Ecto neural progenitor cell (in vitro differentiated cells): ENCODE measurements at places on chromosomes 6 and 20.

DNA sequence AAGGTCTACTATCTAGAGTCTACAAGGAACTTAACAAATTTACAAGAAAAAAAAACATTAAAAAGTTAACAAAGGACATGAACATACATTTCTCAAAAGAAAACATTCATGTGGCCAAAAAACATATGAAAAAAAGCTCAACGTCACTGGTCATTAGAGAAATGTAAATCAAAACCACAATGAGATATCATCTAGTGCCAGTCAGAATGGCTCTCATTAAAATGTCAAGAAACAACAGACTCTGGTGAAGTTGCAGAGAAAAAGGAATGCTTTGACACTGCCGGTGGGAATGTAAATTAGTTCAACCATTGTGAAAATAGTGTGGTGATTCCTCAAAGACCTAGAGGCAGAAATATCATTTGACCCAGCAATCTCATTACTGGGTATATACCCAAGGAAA, 48.3 kb downstream of the OGFRL1 start:
- no peak for DNase-seq

DNA sequence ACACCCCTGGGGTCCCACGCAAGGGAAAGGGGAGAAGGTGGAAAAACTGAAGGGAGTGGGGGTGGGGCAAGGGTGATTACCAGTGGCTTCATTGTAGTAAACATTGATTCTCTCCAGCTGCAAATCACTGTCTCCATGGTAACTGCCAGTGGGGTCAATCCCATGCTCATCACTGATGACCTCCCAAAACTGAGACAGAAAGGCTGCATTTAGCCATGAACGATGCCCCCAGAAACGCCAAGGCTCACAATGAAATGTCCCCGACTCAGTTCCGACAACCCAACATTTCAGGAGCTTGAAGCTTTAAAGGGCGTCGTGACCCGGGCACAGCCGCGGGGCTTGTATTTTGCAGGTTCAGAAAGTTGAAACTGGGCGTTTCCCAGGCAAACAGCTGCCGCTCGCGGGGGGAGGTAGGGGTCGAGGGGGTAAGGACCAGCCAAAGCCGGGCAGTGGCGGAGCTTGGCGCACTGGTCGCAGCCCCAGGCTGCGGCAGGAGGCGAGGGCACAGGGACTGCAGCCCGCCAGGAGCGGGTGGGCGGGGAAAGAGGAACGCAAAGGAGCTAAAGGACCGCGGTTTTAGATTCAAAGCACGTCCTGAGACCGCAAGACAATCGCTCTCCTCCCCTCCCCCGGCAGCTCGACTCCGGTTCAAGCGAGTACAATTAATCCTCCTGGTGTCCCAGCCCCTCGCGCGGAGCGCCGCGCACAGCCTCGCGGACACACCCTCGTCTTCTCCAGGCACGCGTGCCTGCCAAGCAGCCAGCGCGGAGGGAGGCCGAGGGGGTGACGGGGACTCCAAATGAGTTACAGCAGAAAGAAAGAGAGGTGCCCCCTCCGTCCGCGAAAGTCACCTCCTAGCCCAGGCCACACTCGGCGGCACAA, 731 bp downstream of the TUBB2B start:
- peak; percentile 82 for DNase-seq

DNA sequence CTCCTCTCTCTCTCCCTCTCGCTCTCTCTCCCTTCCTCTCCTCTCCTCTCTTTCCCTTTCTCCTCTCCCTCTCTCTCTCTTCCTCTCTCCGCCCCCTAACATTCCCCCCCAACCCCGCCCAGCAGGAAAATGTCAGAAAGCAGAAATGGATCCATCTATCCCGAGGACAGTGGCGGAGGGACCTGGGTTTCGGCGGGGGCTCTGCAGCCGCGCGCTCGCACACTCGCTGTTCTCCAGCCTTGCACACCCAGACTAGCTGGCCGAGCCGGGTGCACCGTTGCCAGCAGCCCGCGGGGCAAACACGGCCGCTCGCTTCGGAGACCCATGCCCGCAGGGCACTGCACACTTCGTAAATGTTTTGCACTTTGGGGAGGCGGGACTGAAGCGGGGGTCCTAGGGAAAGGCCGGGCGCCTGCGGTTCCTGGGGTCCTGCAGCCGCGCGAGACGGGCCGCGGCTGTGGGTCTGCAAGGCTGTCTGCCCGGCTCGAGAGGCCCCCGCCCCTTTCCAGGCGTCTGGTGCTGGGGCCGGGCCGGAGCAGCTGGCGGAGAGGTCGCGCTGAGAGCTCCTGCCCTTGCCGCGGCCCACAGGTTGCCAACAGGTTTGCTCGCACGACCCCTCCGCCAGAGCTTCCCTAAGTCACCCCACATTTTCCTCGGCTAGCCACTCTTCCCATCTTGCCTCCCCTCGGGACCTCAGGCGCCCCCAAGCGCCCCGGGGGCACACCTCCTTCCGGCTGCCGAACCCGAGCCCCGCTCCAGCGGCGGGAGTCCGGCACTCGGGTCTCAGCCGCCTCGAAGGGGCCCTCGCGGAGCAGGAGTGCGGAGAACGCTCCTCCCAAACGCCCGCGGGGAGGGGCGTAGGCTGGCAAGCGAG, 818 bp upstream of the MDGA1 start:
- DNase-seq = peak; percentile 79

GRCh38 chr20:32337937-32338661, 20.0 kb upstream of the ASXL1 start:
- DNase-seq = no peak

DNA sequence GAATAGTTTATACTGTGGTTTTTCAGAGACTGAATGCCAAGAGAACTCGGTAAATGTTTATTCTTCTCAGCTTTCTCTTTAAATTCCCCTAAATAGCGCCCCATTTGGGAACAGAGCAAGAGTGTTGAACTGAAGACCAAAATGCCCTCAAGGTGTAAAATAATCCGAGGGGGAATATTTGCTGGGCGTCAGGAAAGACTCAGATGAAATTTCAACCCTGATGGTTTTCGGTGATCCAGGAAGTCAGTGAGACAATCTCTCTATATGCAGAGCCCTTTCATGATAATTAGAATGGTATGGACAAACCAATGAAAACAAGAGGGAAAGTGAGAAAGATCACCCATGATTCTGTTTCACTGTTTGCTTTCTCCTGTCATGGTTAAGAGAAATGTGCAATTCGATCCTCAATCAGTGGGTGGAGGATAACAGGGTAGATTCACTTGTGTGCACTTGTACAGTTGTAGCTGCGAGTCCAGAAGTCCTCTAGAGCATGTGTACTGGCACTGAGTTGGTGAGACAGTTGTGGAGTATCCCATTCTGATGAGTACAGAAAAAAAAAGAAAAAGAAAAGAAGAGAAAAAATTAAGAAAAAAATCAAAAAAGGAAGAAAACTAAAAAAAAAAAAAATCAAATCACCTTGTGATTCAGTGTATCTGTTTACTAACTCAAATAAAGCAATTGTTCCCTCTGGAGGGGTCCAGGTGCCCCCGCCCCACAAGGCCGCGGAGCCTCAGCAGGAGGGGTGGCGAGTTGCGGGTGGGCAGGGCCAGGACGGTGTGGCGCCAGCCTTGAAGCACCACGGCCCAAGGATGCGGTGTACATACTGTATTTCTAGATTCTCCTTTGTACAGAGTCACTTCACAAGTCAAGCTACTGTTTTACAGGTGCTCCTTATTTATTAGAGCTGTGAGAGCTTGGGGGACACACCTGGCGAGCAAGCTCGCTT, 164.9 kb downstream of the SCML4 start:
- no peak for DNase-seq

DNA sequence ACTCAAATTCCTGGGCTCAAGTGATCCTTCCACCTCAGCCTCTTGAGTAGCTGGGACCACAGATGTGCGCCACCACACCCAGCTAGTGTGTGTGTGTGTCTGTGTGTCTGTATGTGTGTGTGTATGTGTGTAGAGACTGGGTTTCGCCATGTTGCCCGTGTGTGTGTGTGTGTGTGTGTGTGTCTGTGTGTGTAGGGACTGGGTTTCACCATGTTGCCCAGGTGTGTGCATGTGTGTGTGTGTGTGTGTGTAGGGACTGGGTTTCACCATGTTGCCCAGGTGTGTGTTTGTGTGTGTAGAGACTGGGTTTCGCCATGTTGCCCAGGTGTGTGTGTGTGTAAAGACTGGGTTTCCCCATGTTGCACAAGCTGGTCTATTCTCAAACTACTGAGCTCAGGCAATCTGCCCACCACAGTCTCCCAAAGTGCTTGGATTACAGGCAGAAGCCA, 28.3 kb downstream of the CDK5RAP1 start:
- DNase-seq = no peak

DNA sequence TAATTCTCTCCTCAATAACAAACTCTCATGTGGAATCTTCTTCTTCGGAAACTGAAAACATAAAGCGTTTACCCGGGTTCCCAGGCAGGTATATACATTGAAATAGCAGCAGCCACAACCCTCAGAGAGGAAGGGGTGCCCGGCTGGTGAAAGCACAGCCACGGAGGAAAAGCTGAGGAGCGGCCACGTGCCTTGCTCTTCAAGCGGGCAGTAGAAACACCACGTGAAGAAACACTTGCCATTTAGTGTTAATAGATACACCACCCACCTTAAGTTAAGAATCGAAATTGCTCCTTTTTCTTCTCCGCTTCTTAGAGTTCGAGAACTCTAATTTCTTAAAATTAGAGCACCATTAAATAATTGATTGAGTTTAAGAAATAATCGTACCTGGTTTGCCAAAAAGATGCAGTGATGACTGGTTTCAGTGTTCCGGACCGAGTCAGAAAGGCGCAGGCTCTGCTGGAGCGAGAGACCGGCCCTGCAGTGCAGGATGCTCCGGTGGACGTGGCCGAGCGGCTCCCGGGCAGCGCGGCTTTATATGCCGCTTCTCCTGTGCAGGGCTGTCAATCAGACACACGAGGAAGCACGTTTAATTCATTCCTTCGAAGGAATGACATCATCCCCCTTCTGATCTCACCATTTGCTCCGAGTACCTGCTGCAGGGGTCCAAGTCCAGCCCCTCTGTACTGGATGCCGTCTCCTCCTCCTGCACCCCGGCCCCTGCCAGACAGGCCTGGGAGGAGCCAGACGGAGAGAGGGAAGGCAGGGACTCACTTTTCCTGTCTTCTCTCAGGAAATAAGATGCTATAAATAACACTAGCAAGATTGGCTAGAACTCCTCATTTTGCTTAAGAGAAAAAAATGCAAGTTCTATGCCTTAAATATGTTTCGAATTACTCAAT, at the start of gene THBS2:
Gene THBS2, minus strand, starts transcription at position 510 of the 902 bp plus-strand sequence. CDS start 3,062 bp downstream, outside the sequence.
- DNase-seq = peak; percentile 64

DNA sequence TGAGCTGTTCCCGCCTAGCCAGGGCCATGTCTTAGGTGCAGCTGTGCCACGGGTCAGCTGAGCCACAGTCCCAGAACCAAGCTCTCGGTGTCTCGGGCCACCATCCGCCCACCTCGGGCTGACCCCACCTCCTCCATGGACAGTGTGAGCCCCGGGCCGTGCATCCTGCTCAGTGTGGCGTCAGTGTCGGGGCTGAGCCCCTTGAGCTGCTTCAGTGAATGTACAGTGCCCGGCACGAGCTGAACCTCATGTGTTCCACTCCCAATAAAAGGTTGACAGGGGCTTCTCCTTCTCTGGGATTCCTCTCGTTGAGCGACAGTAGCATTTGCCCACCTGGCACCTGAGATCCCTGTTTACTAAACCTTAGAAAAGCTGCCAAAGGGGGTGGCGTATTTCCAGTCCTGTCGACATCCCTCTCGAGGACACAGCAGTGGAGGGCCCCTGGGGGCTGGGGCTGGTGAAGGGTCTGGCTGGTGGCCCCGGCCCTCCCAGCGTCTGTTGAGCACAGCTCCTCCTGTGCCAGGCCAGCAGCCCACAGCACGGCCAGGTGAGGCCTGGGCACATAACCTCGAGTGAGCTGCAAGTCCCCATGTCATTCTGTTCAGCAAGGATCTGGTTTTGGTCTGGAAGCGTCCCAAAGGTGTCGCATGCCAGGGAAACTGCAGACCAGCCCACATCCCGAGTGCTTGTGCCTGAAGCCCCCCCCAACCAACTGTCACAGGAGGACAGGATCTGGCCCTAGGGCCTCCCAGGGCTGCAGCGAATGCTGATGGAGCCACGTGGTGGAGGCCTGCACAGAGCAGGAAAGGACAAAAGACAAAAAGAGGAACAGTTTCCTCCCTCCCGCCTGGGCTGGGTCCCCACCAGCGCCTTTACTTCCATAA, 21.2 kb upstream of the PYGB start:
- DNase-seq = no peak

DNA sequence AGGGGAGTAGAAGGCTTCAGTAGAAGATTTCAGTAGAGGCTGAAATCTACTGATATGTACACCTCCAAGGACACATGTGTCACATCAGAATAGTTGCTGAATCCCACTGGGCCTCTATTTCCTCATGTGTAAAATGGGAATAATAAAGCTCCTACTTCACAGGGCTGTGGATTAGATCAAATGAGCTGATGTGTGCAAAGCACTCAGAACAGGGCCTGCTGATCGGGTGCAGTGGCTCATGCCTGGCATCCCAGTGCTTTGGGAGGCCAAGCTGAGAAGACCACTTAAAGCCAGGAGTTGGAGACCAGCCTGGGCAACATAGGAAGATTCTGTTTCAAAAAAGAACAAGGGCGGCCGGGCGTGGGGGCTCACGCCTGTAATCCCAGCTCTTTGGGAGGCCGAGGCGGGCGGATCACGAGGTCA, 8.1 kb upstream of the AP5S1 start:
- no peak for DNase-seq
